Calu3 (cell line): ENCODE measurements at places on chromosomes 13 and 19. TPM values are rescaled to one million over a fixed set of nuclear protein-coding genes. Genes with fewer than 3 reads are reported as not detected.
A peak's percentile ranks its signal among the peaks of the same experiment; 100 is the strongest.

DNA sequence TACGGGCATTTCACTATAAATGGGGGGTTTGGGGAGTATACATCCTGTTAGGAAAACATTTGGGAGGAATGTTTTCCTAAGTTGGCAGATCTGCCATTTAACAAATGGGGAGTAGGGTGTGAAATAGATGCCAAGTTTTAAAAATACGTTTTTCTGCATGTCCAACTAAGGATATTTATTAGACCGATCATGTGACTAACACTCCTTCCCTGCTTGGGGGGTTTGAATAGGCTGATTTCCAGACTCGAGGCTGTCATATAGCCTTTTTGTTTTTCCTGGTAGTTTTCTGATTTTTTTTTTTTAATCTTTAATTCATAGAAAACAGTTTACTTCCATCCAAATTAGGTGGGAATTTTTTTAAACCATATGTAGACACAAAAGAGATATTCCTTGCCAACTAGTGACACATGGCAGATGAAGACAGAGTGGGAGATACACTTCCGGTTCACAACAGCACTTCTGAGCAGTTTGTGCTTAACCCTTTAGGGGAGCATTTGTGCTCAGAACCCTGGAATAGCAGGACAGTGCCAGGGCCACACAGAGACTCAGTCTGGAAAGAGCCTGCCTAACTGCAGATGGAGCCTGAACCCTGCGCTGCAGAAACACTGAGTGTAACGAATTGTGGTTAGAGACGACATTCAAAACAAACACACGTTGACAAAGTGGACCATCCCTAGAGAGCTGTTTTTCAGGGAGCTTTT lies 5.6 kb upstream of the GATAD2A start:
- DNase-seq, result no peak

DNA sequence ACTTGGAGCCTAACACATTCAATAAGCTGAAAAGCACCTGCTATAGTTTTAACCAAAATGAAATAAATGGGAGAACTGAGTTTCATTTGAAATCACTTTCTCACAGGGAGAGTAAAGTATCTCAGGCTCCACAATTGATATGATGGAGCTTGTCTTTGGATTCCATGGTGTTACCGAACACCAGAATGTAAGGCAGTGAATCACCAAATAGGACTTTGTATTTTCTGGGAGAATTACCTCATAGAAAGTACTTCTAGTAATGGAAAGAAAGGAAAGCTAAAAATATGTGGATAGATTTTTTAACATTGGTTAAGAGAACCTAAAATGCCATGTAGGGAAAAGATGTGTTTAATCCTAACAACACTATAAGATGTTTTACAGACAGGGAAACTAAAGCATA lies 123.6 kb downstream of the NALCN start:
- DNase-seq, result no peak

Gene PRR22
- total RNA-seq, result 6.3 TPM in 2 replicates

- DNase-seq, result peak; percentile 8
Measured at GRCh38 chr13:78978381-78978998, 319.5 kb upstream of the OBI1 start.
